ENCODE measurements at places on chromosomes 7 and 10. TPM values are rescaled to one million over a fixed set of nuclear protein-coding genes. Genes with fewer than 3 reads are reported as not detected.

TLX1 gene
- total RNA-seq, result not detected

SPDYE2B gene
- total RNA-seq, result not detected

ADRB1 gene
- total RNA-seq, result 0.24 TPM

- no peak for DNase-seq
These were observed 328.4 kb upstream of the NFE2L3 start for GRCh38 chr7:25823571-25823970.

- DNase-seq, result no peak
These were observed 483.9 kb upstream of the AUTS2 start for GRCh38 chr7:69114374-69114773.

DNA sequence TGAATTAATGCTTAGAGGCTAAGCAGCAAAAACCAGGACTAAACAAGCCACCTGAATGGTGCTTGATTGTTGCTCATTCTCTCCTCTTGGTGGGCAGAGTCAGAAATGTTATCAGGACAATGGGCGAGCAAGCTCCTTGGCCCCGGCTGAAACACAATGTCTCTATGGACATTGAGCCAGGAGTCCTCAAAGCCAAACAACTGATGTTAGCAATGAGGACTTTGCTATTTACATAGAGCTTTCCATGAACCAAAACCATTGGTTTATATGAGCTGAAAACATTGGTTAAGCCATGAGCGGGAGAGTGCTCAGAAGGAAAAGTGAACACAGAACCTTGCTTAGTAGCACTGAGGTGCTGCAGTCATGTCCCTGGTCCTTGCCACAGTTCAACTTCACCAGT is 21.5 kb upstream of the NPVF start:
- DNase-seq, result no peak

- DNase-seq, result peak; percentile 43
These were observed 577 bp downstream of the DNAJB9 start for GRCh38 chr7:108570146-108570755.

- DNase-seq, result no peak
These were observed 80.4 kb downstream of the PHF14 start for GRCh38 chr7:11054033-11054432.

DNA sequence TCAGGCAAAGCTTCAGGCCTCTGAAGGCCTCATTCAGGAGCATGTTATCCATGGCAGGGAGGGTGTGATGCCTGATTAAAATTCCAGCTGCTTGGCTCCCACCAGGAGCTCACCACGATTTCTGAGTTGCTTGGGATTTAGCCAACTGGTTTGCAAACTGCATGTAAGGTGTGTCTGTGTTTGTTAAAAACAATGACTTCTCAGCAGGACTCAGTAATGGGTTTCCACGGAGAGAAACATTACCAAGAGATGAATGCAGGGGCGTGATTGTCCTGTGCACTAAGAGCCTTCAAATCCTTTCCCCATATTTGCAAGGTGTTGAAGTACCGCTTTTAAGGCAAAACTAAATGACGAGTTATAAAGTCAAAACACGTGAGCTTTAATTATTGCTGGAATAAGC is 88.8 kb upstream of the BTBD16 start:
- peak; percentile 43 for DNase-seq

DNA sequence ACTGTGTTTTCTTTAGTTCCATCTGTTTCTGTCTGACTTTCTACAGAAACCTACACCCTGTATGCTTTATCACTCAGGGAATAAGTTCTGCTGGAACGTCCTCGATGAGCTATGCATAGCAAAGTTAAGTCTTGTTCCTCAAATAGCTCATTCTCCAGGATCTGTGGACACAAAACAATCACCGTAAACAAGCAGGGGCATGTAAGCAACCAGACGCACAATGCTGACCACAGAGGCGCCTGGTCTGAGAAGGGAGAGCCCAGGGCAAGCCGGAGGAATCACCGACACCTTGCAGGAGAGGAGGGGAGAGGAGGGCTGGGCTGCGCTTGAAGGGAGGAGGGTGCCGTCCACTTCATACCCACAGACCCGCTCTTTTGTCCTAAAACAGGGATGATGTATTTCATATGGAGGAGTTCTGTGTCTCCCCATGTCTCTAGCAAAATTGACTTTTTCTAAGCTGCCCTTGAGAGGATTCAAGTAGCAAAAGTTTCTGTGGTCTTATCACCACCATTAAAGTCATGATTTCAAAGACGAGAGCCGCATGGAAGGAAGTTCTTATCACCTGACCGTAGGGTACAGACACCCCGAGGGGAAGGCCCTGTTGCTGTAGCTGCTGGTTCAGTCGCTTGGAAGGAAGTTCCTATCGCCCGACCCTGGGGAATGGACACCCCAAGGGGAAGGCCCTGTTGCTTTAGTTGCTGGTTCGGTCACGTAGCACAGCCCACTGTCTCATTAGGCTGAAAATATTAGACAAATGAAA is 14.3 kb downstream of the CALML3 start:
- DNase-seq, result no peak

DNA sequence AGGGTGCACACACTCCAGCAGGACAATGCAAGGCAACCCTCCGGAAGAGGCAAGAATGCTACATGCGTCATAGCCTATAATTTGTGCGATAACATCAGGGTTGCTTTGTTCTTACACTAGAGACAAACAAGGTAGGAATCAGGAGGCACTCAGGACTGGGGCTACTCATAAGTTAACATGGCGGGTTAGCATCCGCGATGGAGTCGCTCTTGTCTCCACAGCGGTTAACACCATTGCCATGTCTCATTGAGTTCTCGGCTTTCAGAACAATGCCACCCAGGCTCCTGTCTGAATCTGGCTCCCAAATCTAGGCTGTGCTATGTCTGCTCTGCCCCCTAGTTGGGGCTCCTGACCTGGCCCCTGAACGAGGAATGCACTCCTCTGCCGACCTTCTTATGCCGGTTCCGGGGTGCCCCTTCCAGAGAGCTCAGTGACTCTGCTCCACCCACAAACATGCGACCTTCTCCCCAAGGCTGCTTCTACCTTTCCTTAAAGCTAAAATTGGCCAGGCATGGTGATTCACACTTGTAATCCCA is 24.9 kb upstream of the SLF2 start:
- DNase-seq, result no peak

DNA sequence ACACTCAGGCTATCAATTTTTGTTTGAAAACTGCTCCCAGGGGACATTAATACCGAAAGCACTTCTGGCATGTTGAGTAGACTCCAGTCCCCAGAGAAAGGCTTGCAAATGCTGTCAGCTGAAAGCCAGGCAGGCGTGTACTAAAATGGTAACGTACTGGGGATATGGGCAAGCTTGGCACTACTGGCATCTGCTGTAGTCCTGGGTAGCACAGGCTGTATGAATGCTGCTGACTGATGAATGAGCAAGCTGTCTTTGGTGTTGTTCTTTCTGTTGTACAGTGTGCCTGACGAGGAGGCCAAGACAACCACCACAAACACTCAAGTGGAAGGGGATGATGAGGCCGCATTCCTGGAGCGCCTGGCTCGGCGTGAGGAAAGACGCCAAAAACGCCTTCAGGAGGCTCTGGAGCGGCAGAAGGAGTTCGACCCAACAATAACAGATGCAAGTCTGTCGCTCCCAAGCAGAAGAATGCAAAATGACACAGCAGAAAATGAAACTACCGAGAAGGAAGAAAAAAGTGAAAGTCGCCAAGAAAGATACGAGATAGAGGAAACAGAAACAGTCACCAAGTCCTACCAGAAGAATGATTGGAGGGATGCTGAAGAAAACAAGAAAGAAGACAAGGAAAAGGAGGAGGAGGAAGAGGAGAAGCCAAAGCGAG is 53.5 kb upstream of the AGBL3 start:
- no peak for DNase-seq

GRCh38 chr10:43228783-43229207 is 38.1 kb downstream of the RASGEF1A start:
- DNase-seq, result no peak

- peak; percentile 52 for DNase-seq
These were observed 44.5 kb upstream of the ACBD5 start for GRCh38 chr10:27285093-27285492.

DNA sequence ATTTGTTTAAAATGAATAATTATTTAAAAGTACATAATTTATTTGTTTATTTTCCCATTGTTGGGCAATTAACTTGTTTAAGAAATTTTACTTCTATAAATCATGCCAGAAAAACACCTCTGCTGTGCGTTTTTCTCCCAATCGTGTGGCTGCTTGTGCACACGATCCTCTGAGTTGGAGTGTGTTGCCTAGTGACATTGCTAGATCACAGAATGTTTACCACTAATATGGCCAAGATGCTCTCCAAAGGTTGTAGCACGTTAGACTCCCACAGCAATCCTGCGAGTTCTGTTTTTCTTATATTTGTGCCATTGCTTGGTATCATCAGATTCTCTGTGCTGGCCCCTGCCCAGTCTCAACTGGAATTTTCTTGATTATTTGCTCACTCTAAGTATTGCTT is 207.1 kb upstream of the ADCY1 start:
- no peak for DNase-seq

- DNase-seq, result no peak
These were observed 25.9 kb upstream of the AKR1C1 start for GRCh38 chr10:4937346-4937745.

GRCh38 chr7:42407833-42408232 is 170.8 kb upstream of the GLI3 start:
- DNase-seq, result no peak

DNA sequence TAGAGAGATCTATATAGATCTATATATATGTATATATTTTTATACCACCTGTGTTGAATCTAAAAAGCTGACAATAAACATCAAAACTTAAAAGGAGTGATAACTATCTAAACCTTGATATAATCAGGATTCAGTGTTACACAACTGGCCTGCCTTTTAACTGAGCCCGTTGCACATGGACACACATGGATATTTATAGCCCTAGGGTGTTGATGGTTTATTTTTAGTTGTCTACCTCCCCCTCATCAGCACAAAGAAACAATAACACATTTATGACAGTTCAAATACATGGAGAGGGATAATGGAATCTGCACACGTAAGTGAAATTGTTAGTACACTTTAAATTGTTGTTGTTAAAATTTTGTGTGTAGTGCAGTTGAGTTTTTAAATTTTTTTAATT is 336.9 kb downstream of the ZNF248 start:
- no peak for DNase-seq

- no peak for DNase-seq
These were observed 11.3 kb downstream of the DUSP5 start for GRCh38 chr10:110508806-110509544.

- DNase-seq, result no peak
These were observed 246.1 kb downstream of the KLF6 start for GRCh38 chr10:3538656-3539531.

- DNase-seq, result peak; percentile 56
These were observed 103.0 kb downstream of the DOCK4 start for GRCh38 chr7:112103246-112103645.

DNA sequence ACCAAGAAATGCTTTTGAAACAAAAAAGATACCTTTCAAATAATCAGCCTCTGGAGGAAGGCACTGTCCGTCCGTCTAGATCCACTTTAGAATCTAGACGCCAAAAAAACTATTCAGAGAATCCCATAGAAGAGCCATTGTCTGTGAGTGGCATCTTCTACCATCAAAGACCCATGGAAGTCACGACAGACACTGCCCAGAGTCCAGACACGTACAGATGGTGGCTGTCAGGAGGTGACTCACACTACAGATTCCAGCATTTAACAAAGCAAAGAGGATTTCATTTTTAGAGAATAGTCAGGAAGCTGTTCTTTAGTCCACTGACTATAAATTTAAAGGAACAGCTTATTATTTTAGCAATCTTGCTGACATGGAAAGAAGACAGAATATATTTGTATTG is 11.7 kb downstream of the C1QL3 start:
- no peak for DNase-seq

GRCh38 chr7:116353647-116354046 is 143.3 kb downstream of the TES start:
- DNase-seq, result no peak

- no peak for DNase-seq
These were observed 151.6 kb upstream of the CACNA2D1 start for GRCh38 chr7:82595176-82595575.

GRCh38 chr7:139671967-139672366 is 105.8 kb downstream of the HIPK2 start:
- no peak for DNase-seq

- DNase-seq, result no peak
These were observed 213.0 kb downstream of the ABCA13 start for GRCh38 chr7:48384180-48384752.

- no peak for DNase-seq
These were observed 58.2 kb downstream of the STRA8 start for GRCh38 chr7:135291809-135292253.

GRCh38 chr7:99203092-99203491 is 4.8 kb downstream of the KPNA7 start:
- DNase-seq, result no peak

GRCh38 chr7:122884186-122884585 is 2.1 kb downstream of the CADPS2 start:
- DNase-seq, result no peak

DNA sequence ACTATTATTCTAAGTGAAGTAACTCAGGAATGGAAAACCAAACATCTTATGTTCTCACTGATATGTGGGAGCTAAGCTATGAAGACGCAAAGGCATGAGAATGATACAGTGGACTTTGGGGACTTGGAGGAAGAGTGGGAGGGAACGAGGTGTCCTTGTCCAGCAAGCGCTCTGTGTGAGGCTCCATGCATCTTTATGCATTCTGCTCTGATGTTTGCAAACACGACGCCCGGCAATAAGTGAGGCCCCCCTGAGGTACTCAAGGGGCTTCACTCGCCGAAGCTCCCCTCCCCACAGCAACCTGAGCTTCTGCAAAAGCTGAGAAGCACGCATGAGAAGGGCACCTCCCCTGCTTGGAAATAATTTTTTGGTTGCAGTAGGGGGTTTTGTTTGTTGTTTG is 103.3 kb downstream of the LHPP start:
- DNase-seq, result no peak

DNA sequence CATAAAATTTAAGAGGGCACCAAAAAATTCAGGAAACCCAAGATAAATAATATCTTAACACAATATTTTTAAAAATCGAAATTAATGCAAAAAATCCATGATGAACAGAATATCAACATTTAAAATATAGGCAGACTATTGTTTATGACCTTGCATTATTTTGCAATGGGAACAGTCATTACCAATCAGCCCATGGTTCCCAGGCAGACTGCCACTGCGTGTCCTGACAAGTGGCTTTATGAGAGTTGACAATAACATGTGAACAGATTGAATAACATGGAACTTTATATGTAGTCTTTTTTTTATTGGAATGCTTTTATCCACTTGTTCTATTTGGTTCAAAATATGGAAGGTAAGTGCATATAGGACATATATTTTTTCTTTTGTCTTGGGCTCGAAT is 3.1 kb upstream of the AVPI1 start:
- DNase-seq, result no peak

- no peak for DNase-seq
These were observed 1.3 kb upstream of the TM9SF3 start for GRCh38 chr10:96588060-96588554.

All from GM23338 (cell line).